ENCODE measurements at places on chromosomes 12 and 14.
A peak's percentile ranks its signal among the peaks of the same experiment; 100 is the strongest.

DNA sequence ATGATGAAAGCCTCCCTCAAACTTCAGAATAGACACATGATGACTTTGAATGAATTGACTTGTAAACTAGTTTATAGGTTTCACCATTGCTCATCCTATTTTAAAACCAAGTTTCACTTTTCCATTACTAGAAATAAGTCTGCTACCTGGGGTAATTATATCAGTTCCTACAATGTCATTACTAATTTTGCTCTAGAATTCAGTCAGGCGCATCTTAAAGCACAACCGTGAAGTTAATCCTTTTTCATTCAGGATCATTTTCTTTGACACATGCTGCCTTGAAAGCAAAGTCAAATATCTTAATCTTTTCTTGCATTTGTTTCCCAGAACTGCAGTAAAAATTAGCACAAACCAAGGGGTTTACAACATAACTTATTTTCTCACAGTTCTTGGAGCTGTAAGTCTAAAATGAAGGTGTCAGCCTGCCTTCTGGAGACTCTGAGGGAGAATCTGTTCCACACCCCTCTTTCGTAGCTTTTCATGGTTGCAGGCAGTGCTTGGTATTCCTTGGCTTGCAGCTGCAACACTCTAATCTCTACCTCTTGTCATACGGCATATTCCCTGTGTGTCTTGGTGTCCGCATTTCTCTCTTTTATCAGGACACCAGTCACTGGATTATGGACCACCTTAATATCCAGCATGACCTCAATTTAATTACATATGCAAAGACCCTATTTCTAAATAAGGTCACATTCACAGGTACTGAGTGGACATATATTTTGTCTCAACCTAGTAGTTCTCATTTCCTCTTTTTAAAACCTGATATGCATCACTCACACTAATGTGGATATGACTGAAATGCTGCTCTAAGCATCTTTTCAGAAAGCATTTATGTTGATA, 114.3 kb upstream of the PDZRN4 start:
- DNase-seq = no peak

GRCh38 chr14:77106666-77107065, 8.6 kb downstream of the CIPC start:
- DNase-seq = no peak

- DNase-seq = peak; percentile 13
Measured at GRCh38 chr12:96327889-96328288, 72.3 kb downstream of the CDK17 start.

DNA sequence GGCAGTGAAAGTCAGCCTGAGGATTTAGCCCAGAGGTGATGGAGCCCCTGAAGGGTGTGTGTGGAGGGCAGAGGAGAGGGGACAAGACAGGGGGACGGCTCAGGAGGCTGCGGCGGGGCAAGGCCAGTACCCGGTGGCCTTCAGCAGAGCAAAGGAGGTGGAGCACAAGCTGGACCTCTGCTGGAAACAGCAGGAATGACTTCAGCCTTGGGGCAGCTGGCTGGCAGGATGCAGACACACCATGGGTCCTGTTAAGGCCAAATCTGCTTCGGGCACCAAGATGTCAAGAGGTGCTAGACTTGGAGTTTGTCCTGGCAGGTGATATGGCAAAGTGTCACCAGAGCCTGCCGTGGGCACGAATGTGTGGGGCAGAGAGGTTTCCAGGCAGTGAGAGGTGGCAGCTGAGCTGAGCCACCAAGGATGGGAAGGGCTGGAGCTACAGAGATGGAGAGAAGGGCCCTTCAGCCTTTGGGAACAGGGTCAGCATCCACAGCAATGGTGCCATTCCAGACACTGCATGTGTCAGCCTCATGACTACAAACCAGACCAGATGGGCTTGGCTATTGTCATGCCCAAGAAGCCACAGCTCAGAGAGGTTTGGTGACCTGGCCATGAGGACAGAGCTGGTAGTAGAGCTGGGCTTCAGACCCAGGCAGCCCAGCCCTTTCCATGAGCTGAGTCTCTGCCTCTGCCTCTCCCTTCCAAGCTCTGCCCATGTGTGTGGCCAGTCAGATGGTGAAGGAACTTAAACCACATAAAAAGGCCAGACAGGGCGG, 91.9 kb downstream of the LGMN start:
- DNase-seq = no peak

GRCh38 chr14:30848449-30849240, 25.7 kb upstream of the COCH start:
- no peak for DNase-seq

DNA sequence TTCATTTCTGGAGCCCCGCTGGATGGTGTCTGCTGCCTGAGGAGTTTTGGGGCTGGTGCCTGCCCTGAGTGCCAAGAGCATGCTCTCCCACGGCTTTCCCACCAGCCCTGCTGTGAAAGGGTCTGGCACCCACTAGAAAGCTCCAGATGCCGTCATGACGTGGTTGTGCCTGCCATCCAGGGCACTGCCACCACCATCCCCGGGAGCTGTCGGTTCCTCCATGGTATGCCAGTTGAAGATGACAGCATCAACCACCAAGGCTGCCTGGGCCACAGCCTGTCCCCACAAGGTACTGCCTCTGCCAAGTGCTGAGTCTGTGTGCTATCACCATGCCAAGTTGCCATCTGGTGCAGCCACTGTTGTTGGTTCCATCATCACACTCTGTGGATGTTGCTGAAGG, 85.9 kb downstream of the TTC8 start:
- DNase-seq = no peak

GRCh38 chr12:13039328-13039956, 4.7 kb upstream of the FAM234B start:
- no peak for DNase-seq

GRCh38 chr14:41607304-41607775, 664 bp downstream of the LRFN5 start:
- no peak for DNase-seq

DNA sequence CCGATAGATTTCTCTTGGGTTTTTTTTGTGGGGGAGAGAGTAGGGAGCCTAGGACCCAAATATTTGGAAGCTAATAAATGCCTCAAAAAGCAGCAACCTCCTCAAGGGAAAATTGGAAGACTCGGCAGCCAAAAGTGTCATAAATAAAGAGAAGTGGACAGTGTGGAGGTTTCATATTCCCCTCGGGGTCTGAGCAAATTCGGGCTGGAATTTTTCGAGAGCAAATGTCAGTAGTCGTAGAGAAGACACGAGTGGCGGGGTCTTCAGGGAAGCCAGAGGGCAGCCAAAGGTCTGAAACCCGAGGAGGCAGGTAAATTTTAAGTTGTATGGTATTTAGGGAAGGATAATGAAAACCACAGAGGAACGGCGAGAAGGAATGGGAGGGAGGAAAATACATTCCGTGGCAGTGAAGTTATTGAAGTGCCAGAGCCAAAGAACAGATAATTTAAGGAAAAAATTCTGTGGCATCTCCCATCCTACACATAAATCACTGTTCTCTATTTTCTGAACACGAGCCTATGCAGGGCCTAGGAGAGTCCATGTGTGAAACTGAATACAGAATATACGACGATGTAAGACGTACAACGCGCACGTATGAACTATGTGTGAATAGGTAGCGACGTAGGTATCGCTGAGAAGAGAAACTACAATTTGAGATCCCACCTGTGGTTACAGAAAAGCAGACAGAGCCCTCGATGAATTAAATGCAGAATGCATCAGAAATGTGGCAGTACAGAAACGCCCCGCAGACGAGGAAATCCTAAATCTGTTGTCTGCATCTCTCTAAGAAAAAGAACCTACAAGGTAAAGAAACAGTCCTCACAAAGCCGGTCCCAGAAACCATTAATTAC, 12.9 kb downstream of the BCL11B start:
- DNase-seq = no peak

DNA sequence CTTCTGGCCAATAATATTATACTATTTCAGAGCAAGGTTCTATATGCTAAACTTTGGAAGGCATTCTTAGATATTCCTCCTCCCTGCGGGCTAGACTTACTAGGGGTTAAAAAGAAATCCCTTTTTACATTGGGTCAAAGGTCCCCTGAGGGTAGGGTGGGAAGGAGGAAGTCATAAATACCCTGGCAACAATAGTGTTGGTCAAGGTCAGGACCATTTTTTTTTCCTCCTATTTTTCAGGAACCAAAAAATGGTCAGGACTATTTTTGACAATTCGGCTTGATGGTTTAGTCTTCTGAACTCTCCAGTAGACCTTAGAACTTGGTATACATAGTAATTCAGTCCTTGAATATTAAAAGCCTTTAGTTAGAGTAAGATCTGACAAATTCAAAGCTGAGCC, 4.5 kb upstream of the NANOG start:
- no peak for DNase-seq

DNA sequence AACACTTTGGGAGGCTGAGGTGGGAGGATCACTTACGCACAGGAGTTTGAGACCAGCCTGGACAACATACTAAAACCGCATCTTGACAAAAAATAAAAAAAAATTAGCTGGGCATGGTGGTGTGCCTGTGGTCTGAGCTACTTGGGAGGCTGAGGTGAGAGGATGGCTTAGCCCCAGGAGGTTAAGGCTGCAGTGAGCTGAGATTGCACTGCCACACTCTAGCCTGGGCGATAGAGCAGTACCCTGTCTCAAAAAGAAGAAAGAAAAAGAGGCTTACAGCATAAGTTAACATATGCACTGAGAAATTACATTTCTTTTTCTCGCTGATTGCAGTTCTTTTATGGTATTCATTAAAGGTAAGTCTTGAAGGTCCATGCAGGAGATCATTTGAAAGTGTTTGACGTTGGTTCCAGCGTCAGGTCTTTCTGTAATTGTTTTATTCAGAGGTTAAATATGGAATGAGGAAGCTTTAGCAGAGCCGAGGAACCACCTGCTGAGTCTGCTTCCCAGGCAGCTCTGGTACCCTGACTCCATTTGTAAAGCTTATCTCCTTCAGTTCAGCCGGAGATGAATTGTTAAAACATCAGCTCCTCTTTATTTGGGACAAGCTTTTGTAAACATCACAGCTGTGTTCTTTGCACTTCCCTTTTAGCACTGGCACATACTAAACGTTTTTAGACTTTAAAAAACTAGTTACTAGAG, 18.5 kb downstream of the SFSWAP start:
- no peak for DNase-seq

GRCh38 chr14:49134940-49135339, 451.2 kb downstream of the RPS29 start:
- no peak for DNase-seq

DNA sequence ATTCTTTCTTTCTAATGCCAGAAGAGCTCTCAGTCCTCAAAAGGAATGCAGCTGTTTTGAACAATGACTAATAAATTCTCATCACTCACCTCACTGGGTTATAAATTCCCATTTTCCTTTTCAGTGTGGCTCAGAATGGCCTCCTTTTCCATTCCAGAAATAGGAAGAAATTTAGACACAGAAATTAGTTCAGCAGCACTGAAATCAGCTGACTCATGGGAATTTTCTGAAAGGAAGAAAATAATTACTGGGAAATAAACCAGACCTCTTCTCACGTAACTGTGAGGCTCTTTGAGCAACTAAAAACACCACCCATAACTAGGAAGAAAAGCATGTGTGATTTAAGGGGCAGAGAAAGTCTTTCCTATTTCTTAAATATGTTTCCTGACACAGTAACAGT, 23.8 kb downstream of the CD163 start:
- DNase-seq = no peak

DNA sequence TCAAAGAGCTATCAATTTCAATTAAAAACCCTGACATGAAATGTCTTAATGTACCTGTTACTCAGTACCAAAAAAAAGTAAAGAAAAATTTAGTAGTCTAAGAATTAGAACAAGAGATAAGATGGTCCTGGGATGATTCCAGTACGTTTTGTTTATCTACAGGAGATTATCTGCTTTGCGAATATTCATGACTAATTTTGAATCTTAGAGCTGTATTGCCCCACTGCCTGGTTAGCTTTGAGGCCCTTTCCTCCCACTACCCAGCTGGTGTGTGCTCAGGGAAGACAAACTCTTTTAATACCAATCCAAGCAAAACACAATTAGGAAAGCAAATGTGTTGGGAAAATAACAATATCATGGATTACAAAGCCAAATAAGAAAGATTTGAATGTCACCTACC, 263.5 kb downstream of the FOXG1 start:
- DNase-seq = no peak

- DNase-seq = no peak
Measured at GRCh38 chr14:26187996-26188620, 409.7 kb downstream of the NOVA1 start.

GRCh38 chr12:60072911-60073310, 477.1 kb downstream of the SLC16A7 start:
- DNase-seq = no peak

DNA sequence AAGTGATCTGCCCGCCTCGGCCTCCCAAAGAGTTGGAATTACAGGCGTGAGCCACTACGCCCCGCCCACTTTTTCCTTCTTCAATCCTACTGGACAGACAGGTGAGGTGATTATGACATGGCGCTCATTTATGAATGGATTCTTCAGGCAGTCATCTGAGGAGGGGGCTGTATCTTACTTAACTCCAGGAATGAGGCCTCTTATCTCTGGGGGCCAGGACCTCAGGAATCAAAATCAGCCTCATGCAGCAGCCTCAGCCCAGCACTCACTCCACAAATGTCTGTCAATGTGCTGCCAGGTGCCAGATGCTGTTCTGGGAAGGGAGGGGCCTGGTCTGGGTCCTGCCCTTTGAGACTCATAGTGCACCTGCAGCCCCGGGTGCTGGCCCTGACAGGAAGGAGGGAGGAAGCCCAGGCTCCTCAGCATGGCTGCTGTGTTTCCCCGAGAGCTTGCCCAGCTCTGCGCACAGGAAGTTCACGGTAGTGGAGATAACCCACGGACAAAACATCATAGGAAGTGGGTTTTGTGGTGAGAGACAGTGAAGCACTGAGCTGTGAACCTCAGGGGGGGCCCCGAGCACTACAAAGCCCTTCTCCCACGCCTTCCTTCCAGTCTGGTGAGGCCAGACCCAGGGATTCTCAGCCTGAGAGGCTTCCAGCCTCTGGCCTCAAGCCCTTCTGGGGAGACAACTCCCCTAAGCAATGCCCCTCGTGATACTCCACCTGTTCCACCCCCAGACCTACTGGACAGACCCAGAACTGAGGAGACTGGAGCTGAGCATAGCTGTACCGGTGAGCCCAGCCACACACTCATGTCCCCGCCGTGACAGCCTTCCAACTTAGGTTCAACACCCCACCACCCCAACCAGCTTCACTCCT, 22.3 kb downstream of the GALNT6 start:
- peak; percentile 88 for DNase-seq

- DNase-seq = peak; percentile 54
Measured at GRCh38 chr12:51590347-51591015, 552 bp upstream of the SCN8A start.

DNA sequence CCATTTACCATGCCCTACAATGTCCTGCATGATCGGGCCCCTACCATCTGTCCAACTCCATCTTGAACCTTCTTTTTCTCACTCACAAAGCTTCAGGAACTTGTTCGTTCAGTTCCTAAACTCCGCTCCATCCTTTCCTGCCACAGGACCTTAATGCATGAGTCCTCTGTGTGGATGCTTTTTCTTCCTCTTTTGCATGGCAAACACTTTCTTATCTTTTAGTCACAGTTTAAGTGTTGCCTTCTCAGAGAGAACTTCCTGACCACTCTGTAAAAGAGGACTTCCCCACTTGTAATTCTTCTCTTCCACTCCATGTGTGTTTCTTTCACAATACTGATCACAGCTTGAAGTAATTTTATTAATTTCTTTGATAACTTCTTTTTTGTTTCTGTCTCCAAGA, 54.4 kb upstream of the ETV6 start:
- no peak for DNase-seq

GRCh38 chr12:127822809-127823411, 444.1 kb upstream of the TMEM132C start:
- DNase-seq = no peak

All from hematopoietic multipotent progenitor cell treated with erythropoietin and hydrocortisone succinate and interleukin-3 and kit ligand, for 8 days (in vitro differentiated cells).